ENCODE measurements at places on chromosomes 5 and 9. TPM values are rescaled to one million over a fixed set of nuclear protein-coding genes. Genes with fewer than 3 reads are reported as not detected.

Gene SLC25A2
- 0.39 TPM for total RNA-seq

Gene TRUB2
- 39.3 TPM for total RNA-seq

Gene TXNDC8
- not detected for total RNA-seq

Gene SLC45A2
- total RNA-seq, result not detected

Gene SLC46A2
- not detected for total RNA-seq

Gene AIF1L
- 39.7 TPM for total RNA-seq

Gene MEIKIN
- total RNA-seq, result not detected

Gene ZNF474
- total RNA-seq, result not detected

Gene SPINK1
- not detected for total RNA-seq

Gene GFI1B
- not detected for total RNA-seq

Gene MAT2B
- 93.1 TPM for total RNA-seq

Gene TOMM5
- 147 TPM for total RNA-seq

Gene MPDZ
- total RNA-seq, result 52.3 TPM

Gene SNX24
- 8.8 TPM for total RNA-seq

Gene PCDHGB4
- 6.5 TPM for total RNA-seq

Gene SPATA31D4
- total RNA-seq, result not detected

Gene SPACA9
- total RNA-seq, result 4.7 TPM

Gene C9orf152
- total RNA-seq, result not detected

Gene ZBED3
- 16.0 TPM for total RNA-seq

Gene SPDL1
- total RNA-seq, result 46.8 TPM

Gene STPG3
- total RNA-seq, result not detected

Gene POU5F2
- total RNA-seq, result 1.2 TPM

Measured in endothelial cell of umbilical vein (primary cell).